ENCODE measurements at places on chromosomes 6 and 20.

DNA sequence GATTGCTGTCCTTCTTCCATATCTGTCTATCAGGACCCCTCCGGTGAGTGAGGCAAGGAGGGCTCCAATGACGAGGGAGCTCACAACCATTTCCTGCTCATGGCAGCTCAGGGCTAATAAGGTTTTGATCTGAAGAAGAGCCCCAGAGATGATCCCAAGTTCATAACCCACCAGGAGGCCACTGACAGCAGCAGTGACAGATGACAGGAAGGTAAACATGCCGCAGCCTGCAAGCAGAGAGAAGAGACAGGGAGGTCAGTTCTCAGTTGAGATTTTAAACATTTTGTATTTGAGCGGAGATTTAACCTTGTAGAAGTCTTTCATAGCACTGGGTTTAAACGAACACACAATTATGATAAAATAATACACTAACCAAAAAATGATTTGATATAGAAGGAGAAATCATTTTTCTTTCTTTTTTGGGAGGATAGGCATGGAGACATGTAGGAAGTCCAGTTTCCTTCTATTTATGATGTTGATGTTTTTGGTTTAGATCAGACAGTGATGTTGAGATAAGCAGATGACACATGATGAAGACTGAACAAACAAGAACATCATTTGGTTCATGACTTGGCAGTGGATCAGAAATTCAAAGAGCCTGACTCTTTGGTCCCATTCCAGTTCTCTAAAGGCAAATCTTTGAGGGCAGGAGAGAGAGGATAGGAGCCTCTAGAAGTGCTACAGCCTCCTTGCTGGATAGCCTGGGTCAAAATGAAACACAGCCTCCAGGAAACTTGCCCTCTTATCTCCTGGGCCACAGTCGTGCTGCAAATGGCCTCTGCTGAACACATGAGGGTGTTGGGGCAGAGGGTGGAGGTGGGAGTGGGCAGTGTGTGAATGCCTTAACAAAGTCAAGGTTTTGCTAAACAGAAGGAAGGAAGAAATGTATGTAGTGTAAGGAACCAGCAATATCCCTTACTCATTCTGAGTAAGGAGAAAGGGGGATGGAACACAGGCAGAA, 22.6 kb downstream of the SLC2A12 start:
- DNase-seq: no peak

DNA sequence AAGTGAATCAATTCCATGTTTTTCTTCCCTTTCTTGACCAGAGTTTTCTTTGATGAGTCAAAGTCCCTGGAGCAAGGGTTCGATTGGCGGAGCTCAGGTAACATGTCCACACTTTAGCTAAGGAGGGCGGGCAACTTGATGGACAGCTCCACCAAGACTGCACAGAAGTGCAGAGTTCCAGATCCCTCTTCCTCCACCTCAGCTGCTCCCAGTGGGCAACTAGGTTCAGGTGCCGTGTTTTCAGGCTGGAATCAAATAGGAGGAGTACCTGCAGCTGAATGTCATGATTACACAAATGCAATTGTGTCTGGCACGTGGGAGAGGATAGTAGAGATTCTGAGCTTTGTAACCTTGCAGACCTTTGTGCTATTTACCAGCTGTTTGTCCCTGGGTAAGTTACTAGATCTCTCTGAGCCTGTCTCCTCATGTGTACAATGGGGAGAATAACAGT, 1.9 kb upstream of the ELMO2 start:
- DNase-seq: no peak

DNA sequence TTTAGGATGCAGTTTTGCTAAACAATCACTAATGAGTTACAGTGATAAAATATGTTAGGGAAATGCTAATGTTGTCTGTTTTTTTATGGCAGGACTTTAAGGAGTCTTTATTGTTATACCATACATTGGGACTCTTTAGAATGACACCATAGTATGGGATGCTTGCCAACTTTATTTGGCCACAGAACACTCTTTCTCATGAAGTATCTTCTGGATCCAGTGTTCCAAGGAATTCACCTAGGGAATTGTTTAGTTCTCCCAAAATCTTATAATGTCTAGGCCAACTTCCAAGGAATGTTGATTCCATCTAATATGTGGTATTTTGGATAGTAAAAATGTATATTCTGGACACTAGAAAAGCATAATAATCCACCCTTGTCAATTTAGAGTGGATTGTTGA, 3.3 kb downstream of the RIN2 start:
- no peak for DNase-seq

DNA sequence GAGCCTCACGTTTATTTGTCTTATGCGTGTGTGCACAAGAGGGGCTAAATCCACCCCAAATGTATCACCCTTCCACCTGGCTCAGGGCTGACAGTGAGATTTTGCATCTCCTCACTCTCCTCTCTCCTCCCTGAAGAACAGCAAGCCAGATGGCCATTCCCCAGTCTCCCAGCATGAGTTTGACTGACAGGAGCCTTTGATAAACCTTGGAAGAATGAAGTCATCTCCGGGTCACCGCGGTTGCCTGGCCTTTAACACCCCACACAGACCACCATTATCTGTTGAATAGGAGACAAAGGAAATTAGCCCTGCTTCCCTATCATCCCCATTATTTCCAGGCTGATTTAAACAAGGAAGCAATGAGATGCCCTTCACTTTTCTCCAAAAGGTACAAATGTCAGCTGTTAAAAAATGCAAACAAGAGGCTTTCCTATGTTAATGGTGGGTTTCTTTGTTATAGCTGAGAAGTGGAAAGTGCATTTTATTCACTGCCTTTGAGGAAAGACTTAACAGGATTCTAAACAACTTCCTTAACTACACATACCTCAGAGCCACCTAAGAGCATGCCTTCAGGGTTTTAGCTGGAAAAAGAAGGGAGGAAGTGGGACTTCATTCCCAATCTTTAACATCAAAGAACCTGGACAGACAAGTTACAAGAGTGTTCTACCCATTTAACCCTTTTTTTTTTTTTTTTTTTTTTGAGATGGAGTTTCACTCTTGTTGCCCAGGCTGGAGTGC, 524.8 kb upstream of the ID4 start:
- no peak for DNase-seq

DNA sequence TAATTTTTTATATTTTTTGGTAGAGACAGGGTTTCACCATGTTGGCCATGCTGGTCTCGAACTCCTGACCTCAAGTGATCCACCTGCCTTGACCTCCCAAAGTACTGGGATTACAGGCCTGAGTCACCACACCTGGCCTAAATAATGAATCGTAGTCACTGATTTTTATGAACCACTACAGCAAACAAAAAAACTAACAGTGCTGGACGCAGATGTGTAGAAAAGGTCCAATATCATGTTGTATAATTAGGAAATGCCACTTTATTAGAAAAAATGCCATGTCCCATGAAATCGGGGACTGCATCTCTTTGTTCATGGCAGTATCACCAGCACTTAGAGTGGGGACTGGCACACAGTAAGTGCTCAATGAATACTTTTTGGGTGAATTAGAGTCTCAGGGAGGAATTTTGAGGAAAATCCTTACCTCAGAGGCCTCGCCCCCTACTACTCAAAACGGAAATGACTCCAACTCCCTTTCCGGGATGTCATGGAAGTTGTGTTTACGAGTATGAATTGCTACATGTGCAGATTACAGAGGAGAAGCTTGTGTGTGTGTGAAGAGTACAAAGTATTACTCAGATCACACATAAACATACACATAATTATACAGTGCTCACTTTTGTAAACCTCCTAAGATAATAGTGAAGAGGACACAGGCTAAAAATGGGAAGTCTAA, 43.6 kb upstream of the FAM50B start:
- no peak for DNase-seq

- DNase-seq: no peak
Observed at GRCh38 chr6:63789699-63790098, 154.1 kb downstream of the PHF3 start.

- DNase-seq: no peak
Observed at GRCh38 chr6:33915134-33915533, 111.3 kb upstream of the MLN start.

DNA sequence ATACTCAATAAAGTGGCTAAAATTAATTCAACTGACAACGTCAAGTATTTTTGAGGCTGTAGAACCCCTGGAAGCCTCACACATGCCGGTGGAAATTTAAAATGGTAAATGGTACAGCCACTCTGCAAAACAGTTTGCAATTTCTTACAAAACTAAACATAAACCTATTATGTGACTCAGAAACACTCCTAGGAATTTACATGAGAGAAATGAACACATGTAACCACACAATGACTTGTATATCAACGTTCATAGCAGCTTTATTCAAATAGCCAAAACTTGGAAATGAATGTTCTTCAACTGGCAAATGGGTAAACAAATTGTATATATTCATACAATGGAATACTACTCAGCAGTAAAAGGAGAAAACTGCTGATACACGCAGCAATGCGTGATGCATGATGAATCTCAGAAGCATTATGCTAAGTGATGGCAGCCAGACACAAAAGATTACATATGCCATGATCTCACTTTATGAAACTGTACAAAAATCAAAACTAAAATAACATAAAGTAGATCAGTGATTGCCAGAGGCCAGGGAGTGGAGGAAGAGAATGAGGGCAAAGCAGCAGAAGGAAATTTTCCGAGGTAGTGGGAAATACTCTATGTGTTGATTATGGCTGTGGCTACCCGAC, 112.5 kb downstream of the FAM50B start:
- DNase-seq: no peak

GRCh38 chr6:54970337-54970736, 123.8 kb downstream of the FAM83B start:
- DNase-seq: peak; percentile 50

DNA sequence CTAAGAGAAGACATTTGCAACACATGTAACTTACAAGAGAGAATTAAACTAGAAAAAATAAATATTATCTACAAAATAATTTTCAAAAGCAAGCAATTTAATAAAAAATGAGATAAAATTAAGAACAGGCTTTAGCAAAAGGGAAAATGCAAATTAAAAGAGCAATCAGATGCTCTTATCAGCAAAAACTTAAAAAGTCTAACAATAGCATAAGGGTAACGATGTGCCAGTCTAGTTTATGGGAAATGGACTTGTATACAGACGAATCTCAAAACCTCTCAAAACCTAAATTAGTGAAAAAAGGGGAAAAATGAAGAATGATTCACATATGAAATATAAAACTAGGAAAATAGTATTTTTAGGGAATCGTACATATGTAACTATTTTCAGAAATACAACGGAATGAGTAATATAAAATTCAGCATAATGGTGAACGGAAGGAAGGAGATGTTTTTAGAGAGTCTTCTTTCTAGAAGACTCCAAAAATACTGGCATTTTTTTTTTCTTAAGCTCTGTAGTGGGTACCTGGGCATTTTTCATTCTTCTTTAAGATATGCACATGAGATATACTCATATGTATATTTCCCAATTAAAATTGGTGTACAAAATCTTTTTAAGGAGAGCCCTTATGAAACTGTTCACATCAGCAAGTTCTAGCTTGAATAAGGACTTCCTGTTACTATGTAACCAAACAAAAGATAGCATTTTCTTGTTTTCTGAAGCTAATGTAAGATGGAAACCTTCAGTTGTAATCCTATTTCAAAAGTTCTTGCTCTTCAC, 927 bp upstream of the MANEA start:
- DNase-seq: no peak

DNA sequence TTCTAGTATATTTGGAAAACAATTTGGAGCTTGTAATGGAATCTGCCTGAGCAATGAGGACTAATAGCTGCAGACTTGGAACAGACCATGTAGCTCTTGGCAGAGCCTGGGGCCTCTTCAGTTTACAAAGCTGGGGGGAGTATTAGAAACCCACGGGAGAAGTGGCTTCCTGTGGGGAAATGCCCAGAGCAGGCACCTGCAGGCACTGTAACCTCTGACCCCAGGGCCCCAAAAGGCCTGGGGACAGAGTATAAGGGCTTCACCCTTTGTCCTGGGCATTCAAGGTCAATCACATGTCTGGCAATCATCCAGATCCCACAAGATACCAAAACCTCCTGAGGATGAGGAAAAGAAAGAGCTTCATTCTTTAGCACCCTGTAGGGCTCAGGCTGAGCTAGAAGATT, 19.4 kb downstream of the PKIG start:
- no peak for DNase-seq
